ENCODE measurements at places on chromosomes 16 and 17.

DNA sequence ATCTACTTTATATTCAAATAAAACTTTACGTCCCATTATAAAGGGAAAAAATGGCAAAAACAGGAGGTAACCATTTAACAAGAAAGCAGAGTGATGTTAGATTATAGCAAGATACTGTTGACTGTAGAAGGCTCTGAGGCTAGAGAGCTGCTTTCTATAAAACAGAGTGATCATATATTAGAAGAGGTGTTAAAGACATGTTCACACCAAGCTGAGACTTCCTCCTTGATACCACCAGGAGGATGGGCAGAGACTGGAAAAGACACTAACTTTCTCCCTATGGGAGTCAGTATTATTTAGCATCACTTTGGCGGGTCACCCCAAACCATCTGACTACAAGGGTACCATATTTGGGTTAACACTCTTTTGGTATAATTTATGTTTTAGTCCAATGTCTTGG, 687 bp upstream of the CIITA start:
- no peak for DNase-seq
- peak overlapping the region; percentile 83 for H3K27ac ChIP-seq
- no peak overlapping the region for H3K4me3 ChIP-seq
- no peaks in the 10 kb centered on the region for H3K27me3 ChIP-seq

GRCh38 chr17:77142689-77143088, 1.9 kb downstream of the SEC14L1 start:
- no peak for DNase-seq
- H3K36me3 ChIP-seq: peaks cover 25% of the 10 kb centered on the region

GRCh38 chr16:70715860-70716357, 30.1 kb upstream of the MTSS2 start:
- H3K4me3 ChIP-seq: no peak overlapping the region
- peaks cover 43% of the 10 kb centered on the region for H3K4me1 ChIP-seq
- no peaks in the 10 kb centered on the region for H3K36me3 ChIP-seq

- no peaks in the 10 kb centered on the region for H3K27me3 ChIP-seq
- H3K4me1 ChIP-seq: no peaks in the 10 kb centered on the region
- H3K27ac ChIP-seq: no peak overlapping the region
- no peak overlapping the region for H3K4me3 ChIP-seq
- H3K36me3 ChIP-seq: no peaks in the 10 kb centered on the region
- no peak for DNase-seq
Observed at GRCh38 chr17:51463353-51463752, 203.0 kb downstream of the UTP18 start.

- H3K27me3 ChIP-seq: no peaks in the 10 kb centered on the region
- H3K4me1 ChIP-seq: peaks cover 7% of the 10 kb centered on the region
- DNase-seq: no peak
Observed at GRCh38 chr16:57413301-57413730, 8.7 kb downstream of the CCL17 start.

GRCh38 chr17:7042501-7043181, 1.3 kb downstream of the SLC16A11 start:
- peaks cover 51% of the 10 kb centered on the region for H3K27me3 ChIP-seq
- DNase-seq: no peak
- peak overlapping the region; percentile 43 for H3K4me3 ChIP-seq
- H3K4me1 ChIP-seq: peaks cover 29% of the 10 kb centered on the region
- no peaks in the 10 kb centered on the region for H3K36me3 ChIP-seq

DNA sequence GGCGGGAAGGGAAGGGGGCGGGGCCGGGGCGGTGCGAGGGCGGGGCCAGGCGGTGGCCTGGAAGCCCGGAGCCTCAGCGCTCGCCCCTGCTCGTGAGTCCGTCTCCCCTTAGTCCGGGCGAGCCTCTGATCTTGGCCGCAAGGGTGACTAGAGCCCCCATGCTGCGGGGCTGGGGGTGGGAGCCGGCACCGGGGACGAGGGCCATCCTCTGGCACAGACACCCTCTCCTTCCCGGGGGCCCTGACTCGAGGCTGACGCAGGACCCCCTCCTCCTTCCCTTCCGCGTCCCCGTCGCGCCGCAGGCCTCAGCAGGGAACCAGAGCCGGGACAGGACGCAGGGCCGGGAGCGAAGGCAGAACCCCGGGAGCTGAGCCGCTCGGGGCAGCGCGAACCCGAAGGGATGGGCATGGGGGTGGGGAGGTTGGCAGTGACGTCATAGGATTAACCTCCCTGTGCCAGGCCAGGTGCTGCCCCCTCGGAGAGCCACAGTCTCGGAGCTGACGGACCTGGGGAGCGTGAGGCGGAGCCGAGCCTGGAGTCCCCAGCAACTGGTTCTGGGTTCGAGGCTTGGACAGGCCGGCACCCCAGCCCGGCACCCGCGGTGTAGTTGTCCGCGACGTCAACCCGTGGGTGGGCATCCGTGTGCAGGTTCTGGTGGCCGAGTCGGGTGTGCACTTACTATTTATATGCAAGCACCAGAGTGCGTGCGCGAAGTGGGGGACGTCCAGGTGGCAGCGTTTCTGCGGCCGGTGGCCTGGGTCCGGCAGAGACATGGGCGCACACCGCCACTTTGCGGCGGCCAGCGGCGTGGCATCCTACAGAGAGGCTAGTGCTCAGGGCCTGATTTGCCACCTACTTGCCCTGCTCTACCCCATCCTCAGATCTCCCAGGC, 503 bp upstream of the PLCD3 start:
- H3K27ac ChIP-seq: peak overlapping the region; percentile 98
- DNase-seq: peak; percentile 89
- peak overlapping the region; percentile 93 for H3K4me3 ChIP-seq
- no peaks in the 10 kb centered on the region for H3K27me3 ChIP-seq

GRCh38 chr16:58155839-58156238, 26.7 kb upstream of the CFAP20 start:
- H3K4me3 ChIP-seq: no peak overlapping the region
- H3K36me3 ChIP-seq: peaks cover 33% of the 10 kb centered on the region
- H3K4me1 ChIP-seq: no peaks in the 10 kb centered on the region
- no peak for DNase-seq

DNA sequence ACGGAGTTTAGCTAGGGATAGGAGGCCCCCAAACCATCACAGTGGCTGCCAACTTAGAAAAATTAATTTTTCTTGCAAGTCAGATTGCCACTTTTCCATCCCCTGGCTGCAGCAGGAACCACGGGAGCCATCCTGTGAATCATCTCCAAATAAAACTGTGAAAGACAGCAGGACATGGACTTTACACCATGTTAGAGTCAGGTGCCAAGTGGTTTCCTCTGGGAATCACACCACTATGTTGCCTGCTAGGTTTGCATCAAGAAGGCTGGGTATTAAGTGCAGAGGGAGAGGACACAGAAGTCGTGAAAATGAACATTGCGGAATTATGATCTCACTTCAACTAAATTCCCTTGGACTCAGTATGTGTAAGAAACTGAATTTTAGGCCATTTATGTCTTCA, 471.3 kb upstream of the GOT2 start:
- H3K4me3 ChIP-seq: no peak overlapping the region
- DNase-seq: no peak
- H3K36me3 ChIP-seq: no peaks in the 10 kb centered on the region
- H3K4me1 ChIP-seq: no peaks in the 10 kb centered on the region

DNA sequence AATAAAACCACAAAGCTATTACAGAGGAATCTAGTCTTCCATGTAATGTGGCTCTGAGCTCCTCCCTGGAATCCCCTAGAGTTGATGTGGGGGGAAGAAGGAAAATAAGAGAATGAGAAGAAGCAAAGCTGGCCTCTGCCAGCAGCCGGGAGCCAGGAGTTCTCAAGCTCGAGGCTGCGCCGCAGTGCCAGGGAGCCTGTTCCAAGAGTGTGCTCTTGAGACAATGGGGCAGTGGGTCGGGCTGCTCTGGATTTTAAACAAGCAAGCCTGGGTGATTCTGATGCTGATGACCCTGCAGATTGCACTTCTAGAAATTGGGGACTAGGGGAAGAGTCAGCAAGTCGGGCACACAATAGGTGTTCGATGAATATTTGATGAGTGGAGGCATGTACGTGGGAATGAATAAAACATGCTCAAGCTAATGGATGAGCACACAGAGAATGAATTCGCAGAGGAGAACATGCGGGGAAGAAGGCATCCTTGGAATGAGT, 119.9 kb downstream of the CMIP start:
- no peak for DNase-seq
- no peaks in the 10 kb centered on the region for H3K36me3 ChIP-seq
- H3K27ac ChIP-seq: no peak overlapping the region
- no peaks in the 10 kb centered on the region for H3K27me3 ChIP-seq
- H3K4me1 ChIP-seq: peaks cover 48% of the 10 kb centered on the region
- no peak overlapping the region for H3K4me3 ChIP-seq

- H3K4me3 ChIP-seq: no peak overlapping the region
- no peak overlapping the region for H3K27ac ChIP-seq
- no peaks in the 10 kb centered on the region for H3K27me3 ChIP-seq
- no peak for DNase-seq
Observed at GRCh38 chr16:60123392-60124023, 1389.4 kb upstream of the GOT2 start.

DNA sequence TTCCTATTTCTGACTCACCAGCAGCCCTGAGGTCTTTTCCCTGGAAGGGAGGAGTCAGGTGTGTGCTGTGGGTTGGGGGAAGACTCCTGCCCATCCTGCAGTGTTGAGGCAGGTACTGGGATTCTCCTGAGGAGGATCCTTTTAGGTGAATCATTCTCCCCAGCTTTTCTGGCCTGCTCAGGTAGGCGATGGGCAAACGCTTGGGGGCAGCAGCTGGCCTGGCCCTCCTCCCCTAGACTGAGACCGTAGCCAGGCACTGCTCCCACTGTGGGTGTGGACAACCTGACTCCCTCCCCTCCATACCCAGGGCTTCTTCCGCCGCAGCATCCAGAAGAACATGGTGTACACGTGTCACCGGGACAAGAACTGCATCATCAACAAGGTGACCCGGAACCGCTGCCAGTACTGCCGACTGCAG, 15.1 kb downstream of the GJD3 start:
- DNase-seq: peak; percentile 42
- no peaks in the 10 kb centered on the region for H3K27me3 ChIP-seq
- peaks cover 94% of the 10 kb centered on the region for H3K4me1 ChIP-seq

DNA sequence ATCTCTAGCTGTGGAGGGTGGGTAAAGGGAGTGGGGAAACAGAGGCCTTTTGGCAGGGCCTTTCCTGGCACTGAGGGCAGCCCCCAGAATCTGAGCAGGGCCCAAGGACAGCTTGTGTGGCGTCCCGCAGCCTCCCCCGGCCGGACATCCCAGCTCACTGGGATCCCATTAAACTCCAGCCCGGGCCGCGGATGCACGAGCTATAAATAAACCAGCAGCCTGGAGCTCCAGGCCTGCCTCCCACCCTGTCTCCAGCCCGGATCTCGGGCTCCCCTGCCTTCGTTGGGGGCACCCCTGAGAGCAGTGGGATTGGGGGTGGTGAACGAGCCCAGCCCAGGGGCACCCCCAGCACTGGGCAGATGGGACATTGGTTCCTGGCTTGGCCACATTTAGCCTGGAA, 13.8 kb upstream of the AATK start:
- H3K4me3 ChIP-seq: no peak overlapping the region
- DNase-seq: no peak
- H3K27me3 ChIP-seq: no peaks in the 10 kb centered on the region
- H3K36me3 ChIP-seq: no peaks in the 10 kb centered on the region

- H3K27ac ChIP-seq: no peak overlapping the region
- H3K4me3 ChIP-seq: no peak overlapping the region
- no peaks in the 10 kb centered on the region for H3K4me1 ChIP-seq
- peaks cover 80% of the 10 kb centered on the region for H3K27me3 ChIP-seq
Observed at GRCh38 chr17:49951362-49952082, 17.5 kb upstream of the DLX4 start.

GRCh38 chr16:76900285-76901263, 290.4 kb upstream of the MON1B start:
- no peaks in the 10 kb centered on the region for H3K4me1 ChIP-seq
- DNase-seq: no peak
- no peak overlapping the region for H3K4me3 ChIP-seq
- H3K36me3 ChIP-seq: no peaks in the 10 kb centered on the region
- no peaks in the 10 kb centered on the region for H3K27me3 ChIP-seq

DNA sequence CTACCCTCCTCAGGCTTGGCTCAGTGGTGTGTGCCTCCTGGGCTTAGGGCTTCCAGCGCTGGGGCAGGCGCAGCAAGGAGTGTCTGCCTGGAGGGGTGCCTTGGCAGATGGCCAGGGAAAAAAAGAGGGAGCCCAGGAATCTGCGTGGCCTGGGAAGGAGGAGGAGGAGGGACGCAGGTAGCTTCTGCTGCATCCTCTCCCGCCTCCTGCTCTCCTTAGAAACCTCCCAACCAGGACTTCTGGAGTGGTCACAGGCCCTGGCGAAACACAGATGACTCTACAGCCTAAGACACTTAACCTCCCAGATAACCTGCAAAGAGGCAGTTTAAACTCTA, 7.3 kb upstream of the BCAR1 start:
- no peaks in the 10 kb centered on the region for H3K27me3 ChIP-seq
- H3K27ac ChIP-seq: no peak overlapping the region
- peak; percentile 24 for DNase-seq
- peaks cover 68% of the 10 kb centered on the region for H3K4me1 ChIP-seq
- H3K36me3 ChIP-seq: no peaks in the 10 kb centered on the region

GRCh38 chr17:55272711-55273578, 8.2 kb downstream of the HLF start:
- no peak overlapping the region for H3K4me3 ChIP-seq
- H3K4me1 ChIP-seq: peaks cover 16% of the 10 kb centered on the region
- no peak for DNase-seq
- H3K36me3 ChIP-seq: no peaks in the 10 kb centered on the region
- peak overlapping the region; percentile 69 for H3K27ac ChIP-seq

DNA sequence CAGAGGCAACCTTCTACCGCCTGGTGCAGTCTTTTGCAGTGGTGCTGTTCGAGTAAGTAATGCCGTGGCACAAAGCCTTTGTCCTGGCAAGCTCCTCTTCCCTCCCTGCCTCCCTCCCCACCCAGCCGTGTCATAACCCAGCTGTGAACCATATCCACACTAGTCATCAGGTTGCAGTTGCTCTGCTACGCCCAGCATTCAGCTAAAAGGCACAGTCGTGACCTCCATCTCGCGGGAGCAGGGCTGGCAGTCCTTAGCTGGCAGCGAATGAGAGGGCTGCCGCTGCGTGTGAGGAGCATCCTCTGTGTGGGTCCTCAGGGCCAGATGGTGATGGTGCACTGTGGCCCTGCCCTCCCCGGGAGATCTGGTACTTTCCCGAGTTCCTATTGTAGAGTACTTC, 39.3 kb downstream of the CIBAR2 start:
- no peaks in the 10 kb centered on the region for H3K27me3 ChIP-seq
- no peak for DNase-seq
- H3K4me3 ChIP-seq: no peak overlapping the region
